ENCODE measurements at places on chromosomes 7 and 10. TPM values are rescaled to one million over a fixed set of nuclear protein-coding genes. Genes with fewer than 3 reads are reported as not detected.

DNA sequence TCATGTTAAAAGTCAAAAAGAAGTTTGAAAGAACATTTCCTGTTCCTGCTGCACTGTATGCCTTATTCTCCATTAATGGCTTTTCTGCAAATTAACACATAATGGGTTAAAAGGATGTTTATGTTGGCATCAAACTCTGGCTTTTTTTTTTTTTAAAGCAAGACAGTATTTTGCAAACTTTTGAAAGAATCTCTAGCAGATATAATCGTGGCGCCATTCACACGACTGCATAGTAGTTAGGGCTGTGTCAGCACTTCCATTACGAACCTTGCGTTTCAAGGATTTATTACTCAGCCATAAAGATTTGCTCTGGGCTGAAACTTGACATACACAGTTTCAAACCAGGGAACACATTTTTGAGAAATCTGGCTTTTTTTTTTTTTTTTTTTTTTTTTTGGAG lies 207.8 kb downstream of the DYNC1I1 start:
- peaks cover 3% of the 10 kb centered on the region for H3K27me3 ChIP-seq
- H3K4me3 ChIP-seq = no peak overlapping the region
- H3K4me1 ChIP-seq = no peaks in the 10 kb centered on the region

- H3K4me1 ChIP-seq = peaks cover 34% of the 10 kb centered on the region
- H3K27me3 ChIP-seq = no peaks in the 10 kb centered on the region
- peak overlapping the region; percentile 17 for H3K27ac ChIP-seq
- DNase-seq = no peak
- no peak overlapping the region for H3K4me3 ChIP-seq
Measured at GRCh38 chr10:63415640-63416244, 50.0 kb downstream of the JMJD1C start.

- H3K36me3 ChIP-seq = no peaks in the 10 kb centered on the region
- H3K4me3 ChIP-seq = no peak overlapping the region
- no peak for DNase-seq
- H3K27ac ChIP-seq = no peak overlapping the region
- H3K27me3 ChIP-seq = peaks cover 4% of the 10 kb centered on the region
- no peaks in the 10 kb centered on the region for H3K4me1 ChIP-seq
Measured at GRCh38 chr7:137772748-137773147, 74.0 kb downstream of the DGKI start.

- H3K27me3 ChIP-seq = peaks cover 8% of the 10 kb centered on the region
- H3K4me3 ChIP-seq = no peak overlapping the region
- no peak for DNase-seq
- H3K4me1 ChIP-seq = no peaks in the 10 kb centered on the region
- no peaks in the 10 kb centered on the region for H3K36me3 ChIP-seq
Measured at GRCh38 chr10:71307469-71308085, 11.5 kb upstream of the SLC29A3 start.

DNA sequence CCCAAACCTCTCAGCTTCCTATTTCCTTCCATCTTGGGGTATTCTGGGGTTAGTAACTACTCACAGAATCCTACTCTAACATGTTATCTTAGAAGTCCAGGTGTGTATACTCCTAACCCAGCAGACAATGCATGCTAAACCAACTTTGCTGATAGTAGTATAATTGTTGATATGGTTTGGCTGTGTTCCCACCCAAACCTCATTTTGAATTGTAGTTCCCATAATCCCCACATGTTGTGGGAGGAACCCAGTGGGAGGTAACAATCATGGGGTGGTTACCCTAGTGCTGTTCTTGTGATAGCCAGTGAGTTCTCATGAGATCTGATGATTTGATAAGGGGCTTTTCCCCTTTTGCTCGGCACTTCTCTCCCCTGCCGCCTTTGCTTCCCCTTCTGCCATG lies 135.1 kb downstream of the CHRM2 start:
- no peaks in the 10 kb centered on the region for H3K36me3 ChIP-seq
- no peak overlapping the region for H3K27ac ChIP-seq
- DNase-seq = no peak
- no peaks in the 10 kb centered on the region for H3K27me3 ChIP-seq

- H3K27ac ChIP-seq = peak overlapping the region; percentile 24
- no peak overlapping the region for H3K4me3 ChIP-seq
- H3K36me3 ChIP-seq = no peaks in the 10 kb centered on the region
- H3K4me1 ChIP-seq = peaks cover 34% of the 10 kb centered on the region
- H3K27me3 ChIP-seq = no peaks in the 10 kb centered on the region
Measured at GRCh38 chr7:30464231-30464671, 14.3 kb downstream of the NOD1 start.

DNA sequence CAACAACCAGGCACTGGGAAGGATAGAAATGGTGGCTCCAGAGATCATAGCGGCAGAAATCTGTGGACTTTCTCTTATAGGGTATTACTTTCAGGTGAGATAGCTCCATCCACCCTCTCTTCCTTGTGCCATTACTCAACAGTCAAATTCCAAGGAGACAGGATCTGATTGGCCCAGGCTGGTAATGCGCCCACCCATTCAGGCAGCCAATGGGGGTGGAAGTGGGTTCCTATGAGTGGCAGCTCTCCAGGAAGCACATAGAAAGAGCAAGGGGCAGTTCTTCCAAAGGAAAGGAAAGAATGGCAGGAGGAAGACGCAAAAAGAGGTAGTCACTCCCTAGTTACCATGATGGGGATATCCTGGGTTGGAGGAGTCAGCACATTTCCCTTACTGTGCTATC lies 94.4 kb downstream of the STRA8 start:
- no peaks in the 10 kb centered on the region for H3K36me3 ChIP-seq
- no peak overlapping the region for H3K4me3 ChIP-seq
- H3K27ac ChIP-seq = no peak overlapping the region
- H3K27me3 ChIP-seq = no peaks in the 10 kb centered on the region
- DNase-seq = no peak
- no peaks in the 10 kb centered on the region for H3K4me1 ChIP-seq

GRCh38 chr10:58511765-58512490 lies 744 bp upstream of the BICC1 start:
- peaks cover 7% of the 10 kb centered on the region for H3K4me1 ChIP-seq
- H3K4me3 ChIP-seq = peak overlapping the region; percentile 73
- H3K27me3 ChIP-seq = peaks cover 37% of the 10 kb centered on the region
- no peak overlapping the region for H3K27ac ChIP-seq

GRCh38 chr7:51060536-51060935 lies 256.1 kb downstream of the COBL start:
- H3K4me3 ChIP-seq = no peak overlapping the region
- no peaks in the 10 kb centered on the region for H3K4me1 ChIP-seq
- H3K36me3 ChIP-seq = no peaks in the 10 kb centered on the region
- H3K27me3 ChIP-seq = no peaks in the 10 kb centered on the region
- DNase-seq = no peak

GRCh38 chr10:5555021-5555510 lies 30.3 kb downstream of the CALML3 start:
- peaks cover 41% of the 10 kb centered on the region for H3K4me1 ChIP-seq
- no peak overlapping the region for H3K27ac ChIP-seq
- no peaks in the 10 kb centered on the region for H3K36me3 ChIP-seq
- no peak for DNase-seq
- no peaks in the 10 kb centered on the region for H3K27me3 ChIP-seq
- H3K4me3 ChIP-seq = no peak overlapping the region

GRCh38 chr10:44369296-44369695 lies 15.6 kb downstream of the CXCL12 start:
- no peaks in the 10 kb centered on the region for H3K4me1 ChIP-seq
- no peaks in the 10 kb centered on the region for H3K36me3 ChIP-seq
- no peak for DNase-seq
- H3K4me3 ChIP-seq = no peak overlapping the region

DNA sequence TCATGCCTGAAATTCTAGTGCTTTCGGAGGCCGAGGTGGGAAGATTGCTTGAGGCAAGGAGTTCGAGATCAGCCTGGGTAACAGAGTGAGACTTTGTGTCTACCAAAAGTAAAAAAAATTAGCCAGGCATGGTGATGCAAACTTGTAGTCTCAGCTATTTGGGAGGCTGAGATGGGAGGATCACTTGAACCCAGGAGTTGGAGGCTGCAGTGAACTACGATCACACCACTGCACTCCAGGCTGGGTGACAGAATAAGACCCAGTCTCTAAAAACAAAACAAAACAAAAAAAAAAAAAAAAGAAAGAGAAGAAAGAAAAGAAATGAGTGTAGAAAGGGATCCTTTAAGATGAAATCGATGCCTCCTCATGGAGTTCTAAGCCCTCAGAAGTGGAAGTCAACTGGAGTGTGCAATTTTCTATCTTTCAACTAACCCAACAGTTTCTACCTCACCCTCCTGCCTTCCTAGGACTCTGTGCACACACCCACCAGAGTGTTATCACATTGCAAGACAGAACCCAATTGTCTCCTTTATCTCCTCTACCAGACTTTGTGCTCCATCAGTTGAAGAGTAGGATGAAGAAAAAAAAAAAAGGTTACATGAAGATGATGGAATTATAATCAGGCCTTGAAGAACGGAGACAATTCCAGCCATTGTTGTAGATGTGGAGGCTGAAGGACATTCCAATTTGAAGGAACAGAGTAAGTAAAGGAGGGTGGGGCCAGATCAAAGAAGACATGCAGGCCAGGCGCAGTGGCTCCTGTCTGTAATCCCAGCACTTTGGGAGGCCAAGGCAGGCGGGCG lies 26.9 kb downstream of the NYAP1 start:
- H3K27ac ChIP-seq = no peak overlapping the region
- H3K4me3 ChIP-seq = no peak overlapping the region
- no peaks in the 10 kb centered on the region for H3K27me3 ChIP-seq
- peaks cover 8% of the 10 kb centered on the region for H3K4me1 ChIP-seq
- DNase-seq = no peak

DNA sequence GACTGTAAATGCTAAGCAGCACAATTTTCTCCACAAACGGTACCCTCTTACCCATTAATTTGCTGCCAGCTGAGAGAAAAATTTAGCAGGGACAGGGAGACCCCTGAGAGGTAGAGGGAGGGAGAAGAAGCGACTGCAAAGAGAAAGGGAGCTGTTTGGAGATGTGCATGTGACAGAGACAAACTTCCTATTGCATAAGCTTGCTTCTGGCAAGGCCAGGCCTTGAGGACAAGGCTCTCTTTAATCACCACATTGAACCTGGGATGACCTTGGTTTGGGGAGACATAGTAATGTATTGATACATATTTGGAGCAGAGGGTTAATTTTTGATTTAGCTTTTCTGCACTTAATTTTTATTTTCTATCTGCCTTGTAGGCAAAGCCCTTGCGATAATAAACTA lies 31.1 kb upstream of the HIBADH start:
- no peaks in the 10 kb centered on the region for H3K4me1 ChIP-seq
- no peaks in the 10 kb centered on the region for H3K36me3 ChIP-seq
- H3K27ac ChIP-seq = no peak overlapping the region
- no peak for DNase-seq
- H3K4me3 ChIP-seq = no peak overlapping the region

GRCh38 chr10:62082729-62083411 lies 181.4 kb downstream of the ARID5B start:
- H3K4me1 ChIP-seq = peaks cover 33% of the 10 kb centered on the region
- DNase-seq = no peak
- H3K27ac ChIP-seq = peak overlapping the region; percentile 85
- peaks cover 20% of the 10 kb centered on the region for H3K36me3 ChIP-seq

DNA sequence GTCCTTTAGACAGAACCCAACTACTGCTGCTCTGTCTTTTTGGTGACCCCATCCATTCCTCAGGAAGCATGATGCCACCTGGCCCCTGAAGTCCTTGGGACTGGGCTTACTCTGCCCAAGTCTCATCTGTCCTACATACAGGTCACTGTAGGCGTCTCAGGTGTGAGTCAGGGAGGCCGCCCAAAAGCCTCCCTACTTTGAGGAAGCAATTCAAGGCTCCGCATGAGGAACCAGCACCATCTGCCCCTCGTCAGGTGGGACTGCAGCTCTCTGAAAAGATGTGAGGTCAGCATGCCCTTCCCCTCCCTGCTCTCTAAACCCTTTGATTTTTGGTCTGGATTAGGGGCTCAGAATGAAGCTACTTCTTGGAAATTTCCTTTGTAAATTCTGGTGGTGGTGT lies 354.8 kb downstream of the CXCL12 start:
- no peak overlapping the region for H3K27ac ChIP-seq
- peaks cover 8% of the 10 kb centered on the region for H3K27me3 ChIP-seq
- no peak for DNase-seq
- no peaks in the 10 kb centered on the region for H3K36me3 ChIP-seq
- no peak overlapping the region for H3K4me3 ChIP-seq

GRCh38 chr10:82377608-82378007 lies 502.6 kb downstream of the NRG3 start:
- no peak for DNase-seq
- H3K27ac ChIP-seq = no peak overlapping the region
- no peaks in the 10 kb centered on the region for H3K4me1 ChIP-seq
- H3K27me3 ChIP-seq = no peaks in the 10 kb centered on the region

DNA sequence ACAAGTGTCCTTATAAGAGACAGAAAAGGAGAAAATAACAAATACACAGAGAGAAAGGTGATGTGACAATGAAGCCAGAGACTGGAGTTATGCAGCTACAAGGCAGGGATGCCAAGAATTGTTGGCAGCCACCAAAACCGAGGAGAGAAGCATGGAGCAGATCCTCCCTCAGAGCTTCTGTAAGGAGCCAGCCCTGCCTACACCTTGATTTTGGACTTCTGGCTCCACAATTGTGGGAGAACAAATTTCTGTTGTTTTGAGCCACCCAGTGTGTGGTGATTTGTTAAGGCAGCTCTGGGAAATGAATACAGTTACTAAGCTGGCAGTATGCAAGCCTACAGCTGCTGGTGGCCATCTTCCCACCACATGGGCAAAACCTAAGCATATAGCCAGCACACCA lies 163.6 kb downstream of the GRM8 start:
- H3K36me3 ChIP-seq = no peaks in the 10 kb centered on the region
- no peak overlapping the region for H3K4me3 ChIP-seq
- peaks cover 1% of the 10 kb centered on the region for H3K27me3 ChIP-seq
- DNase-seq = no peak
- H3K27ac ChIP-seq = no peak overlapping the region

DNA sequence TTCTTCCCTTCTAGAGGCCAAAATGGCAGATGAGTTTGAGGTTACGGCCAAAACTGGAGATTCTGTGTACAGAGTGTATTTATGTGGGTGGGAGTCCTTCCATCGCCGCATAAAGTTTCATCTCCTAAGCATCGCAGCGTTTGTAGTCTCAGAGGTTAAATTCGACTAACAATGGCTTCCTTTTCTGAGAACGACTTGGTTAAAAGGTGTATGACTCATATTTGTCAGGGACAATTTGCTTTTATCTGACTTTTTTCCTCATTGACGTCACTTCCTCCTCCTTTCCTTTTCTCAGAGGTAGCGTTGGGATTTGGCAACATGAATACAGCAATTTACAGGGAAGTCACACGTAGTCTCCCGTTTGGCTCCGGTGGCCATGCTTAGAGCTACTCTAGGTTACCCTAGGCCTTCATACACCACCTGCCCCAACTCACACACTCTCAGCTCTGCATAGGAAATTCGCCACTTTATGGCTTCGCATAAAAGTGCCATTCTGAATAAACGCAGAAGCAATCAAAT lies 37.6 kb upstream of the TCF7L2 start:
- H3K27me3 ChIP-seq = no peaks in the 10 kb centered on the region
- no peak overlapping the region for H3K27ac ChIP-seq
- no peaks in the 10 kb centered on the region for H3K36me3 ChIP-seq
- no peak overlapping the region for H3K4me3 ChIP-seq
- DNase-seq = no peak

- H3K36me3 ChIP-seq = no peaks in the 10 kb centered on the region
- no peaks in the 10 kb centered on the region for H3K27me3 ChIP-seq
- H3K27ac ChIP-seq = no peak overlapping the region
- peaks cover 12% of the 10 kb centered on the region for H3K4me1 ChIP-seq
Measured at GRCh38 chr10:60346661-60347060, 43.0 kb downstream of the ANK3 start.

The PLCE1 gene
- not detected for total RNA-seq

The AHR gene
- 13.5 TPM for total RNA-seq

The POT1 gene
- total RNA-seq = 29.6 TPM

The ZNF117 gene
- 5.6 TPM for total RNA-seq

The COL1A2 gene
- not detected for total RNA-seq

The DYDC2 gene
- not detected for total RNA-seq
